HFF-Myc (cell line): ENCODE measurements at places on chromosomes 2 and 18.

- DNase-seq, result no peak
Measured at GRCh38 chr2:106076941-106077340, 117.2 kb downstream of the UXS1 start.

- no peak for DNase-seq
Measured at GRCh38 chr2:173290046-173290445, 64.6 kb upstream of the CDCA7 start.

GRCh38 chr2:179049546-179050311 is at the start of gene CCDC141:
CCDC141 (minus strand) TSS chr2:179050137; CDS start chr2:179049941, 196 bp downstream.
- no peak for DNase-seq

- DNase-seq, result no peak
Measured at GRCh38 chr2:152175012-152175367, 573 bp downstream of the STAM2 start.

GRCh38 chr18:13302040-13302439 is 83.5 kb downstream of the LDLRAD4 start:
- no peak for DNase-seq

GRCh38 chr2:182668671-182669070 is 47.4 kb upstream of the DNAJC10 start:
- no peak for DNase-seq

GRCh38 chr2:188975497-188976102 is 1.4 kb downstream of the COL3A1 start:
- DNase-seq, result peak; percentile 95

DNA sequence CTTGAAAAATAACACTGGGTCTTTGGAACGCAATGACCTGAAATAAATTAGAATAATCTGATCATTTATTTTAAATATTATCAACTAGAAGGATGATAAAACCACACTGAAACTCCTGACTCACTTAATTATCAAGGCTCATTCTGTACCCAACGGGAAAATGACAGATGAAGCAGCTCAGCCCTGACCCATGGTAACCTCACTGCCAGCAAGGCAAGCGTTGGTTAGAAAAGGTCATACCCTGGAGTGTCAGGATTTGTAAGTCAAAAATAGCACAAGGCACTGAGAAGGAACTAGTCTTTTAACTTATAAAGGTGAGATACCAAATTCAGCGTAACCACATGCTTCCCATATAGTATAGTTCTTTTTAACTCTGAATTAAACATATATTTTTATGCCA is 277.5 kb downstream of the ETAA1 start:
- no peak for DNase-seq

DNA sequence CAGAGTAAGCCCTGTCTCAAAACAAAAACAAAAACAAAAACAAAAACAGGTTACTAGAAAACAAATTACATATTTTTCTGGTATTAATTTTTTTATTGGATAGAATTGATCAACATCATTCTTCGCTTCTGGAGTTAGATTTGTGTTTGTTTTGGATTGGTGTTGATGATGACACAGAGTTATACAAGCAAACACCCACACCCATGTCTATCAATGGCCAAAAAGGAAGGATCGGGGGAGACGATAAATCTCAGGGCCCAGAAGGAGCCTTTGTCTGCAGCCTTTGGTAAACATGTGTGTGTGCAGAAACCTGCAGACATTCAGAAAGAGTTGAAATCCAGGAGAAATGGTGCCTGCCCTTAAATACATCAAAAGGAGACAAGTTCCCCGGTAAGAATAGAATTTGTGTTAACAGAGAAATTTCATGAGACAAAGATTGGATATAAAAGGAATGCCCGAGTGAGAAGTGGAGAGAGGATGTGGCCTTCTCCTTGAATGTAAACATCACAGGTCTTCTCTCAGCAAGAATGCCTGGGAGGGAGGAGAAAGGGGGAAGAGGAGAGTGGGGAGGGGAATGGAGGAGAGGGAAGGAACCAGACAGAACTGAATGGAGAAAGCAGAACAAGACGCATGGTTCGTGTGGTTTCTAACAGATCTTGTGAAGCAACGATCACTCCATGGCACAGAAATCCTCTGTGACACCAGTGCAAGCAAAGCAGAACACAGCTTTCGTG is 40.4 kb upstream of the TMEM178A start:
- no peak for DNase-seq

- DNase-seq, result no peak
Measured at GRCh38 chr2:7736646-7737305, 819.6 kb downstream of the RNF144A start.

GRCh38 chr2:236394571-236394970 is 130.4 kb upstream of the ASB18 start:
- DNase-seq, result no peak

- no peak for DNase-seq
Measured at GRCh38 chr2:234745347-234745746, 206.5 kb upstream of the SH3BP4 start.

- DNase-seq, result no peak
Measured at GRCh38 chr2:17227856-17228255, 290.4 kb downstream of the RAD51AP2 start.

- DNase-seq, result no peak
Measured at GRCh38 chr2:72145289-72145657, 2.4 kb downstream of the CYP26B1 start.

- DNase-seq, result no peak
Measured at GRCh38 chr2:777546-777945, 100.3 kb upstream of the TMEM18 start.

- DNase-seq, result no peak
Measured at GRCh38 chr2:88753833-88754584, 62.5 kb downstream of the RPIA start.

- DNase-seq, result no peak
Measured at GRCh38 chr2:42984081-42984480, 191.7 kb upstream of the HAAO start.

DNA sequence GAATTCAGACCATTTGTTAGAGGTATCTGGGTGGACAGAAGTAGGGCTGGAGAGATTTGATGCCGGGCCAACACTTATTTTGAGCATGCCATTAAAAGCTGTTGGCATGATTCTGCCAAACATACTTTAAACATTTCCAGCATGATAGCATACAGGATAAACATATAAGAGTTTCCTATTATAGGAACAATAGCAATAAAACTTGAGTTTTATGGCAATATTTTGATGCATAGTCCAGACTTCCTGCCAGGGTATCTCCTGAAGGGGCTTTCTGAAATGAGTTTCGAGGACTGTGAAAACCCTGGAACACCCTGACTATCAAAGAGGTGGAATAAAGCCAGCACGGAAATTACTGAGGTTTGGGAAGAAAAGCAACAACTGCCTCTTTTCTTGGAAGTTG is 1398.0 kb upstream of the NXPH2 start:
- DNase-seq, result no peak

DNA sequence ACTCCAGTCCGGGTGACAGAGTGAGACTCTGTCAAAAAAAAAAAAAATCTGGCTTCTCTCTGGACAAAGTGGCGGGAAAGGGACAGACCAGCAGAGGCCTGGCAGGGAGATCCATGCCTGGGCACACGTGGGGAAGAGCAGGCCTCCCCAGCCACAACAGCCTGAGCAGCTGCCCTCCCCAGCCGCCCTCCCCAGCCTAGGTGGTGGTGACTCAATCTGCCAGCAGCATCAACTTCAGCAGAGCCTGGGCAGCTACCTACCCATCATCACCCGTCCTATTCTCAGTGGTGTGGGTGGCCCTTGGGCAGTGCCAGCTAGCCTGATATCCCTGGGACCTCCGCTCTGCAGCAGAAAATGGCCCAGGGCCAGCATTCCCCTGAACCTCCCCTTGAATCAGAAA is 612.4 kb downstream of the FBXO15 start:
- DNase-seq, result no peak

GRCh38 chr2:197304556-197305011 is 6.0 kb downstream of the ANKRD44 start:
- DNase-seq, result no peak

DNA sequence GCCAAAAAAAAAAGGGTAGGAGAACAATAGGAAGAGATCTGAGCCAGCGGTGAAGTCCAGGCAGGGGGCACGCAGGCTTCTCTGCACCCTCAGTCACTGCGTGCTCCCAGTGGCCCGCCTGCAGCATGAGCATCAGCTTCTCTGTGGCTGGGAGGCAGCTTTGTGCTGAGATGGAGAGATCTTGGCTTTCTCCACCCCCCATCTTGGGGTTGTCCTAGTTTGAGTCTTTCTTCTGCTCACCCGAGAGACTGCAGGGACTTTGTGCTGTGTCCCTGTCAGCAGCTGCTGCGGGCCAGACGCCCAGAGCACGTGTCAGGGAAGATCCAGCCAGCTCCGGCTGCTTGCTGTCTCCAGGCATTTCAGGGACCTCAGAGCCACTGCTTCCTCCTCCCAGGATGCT is 20.3 kb downstream of the TRAPPC12 start:
- DNase-seq, result no peak

DNA sequence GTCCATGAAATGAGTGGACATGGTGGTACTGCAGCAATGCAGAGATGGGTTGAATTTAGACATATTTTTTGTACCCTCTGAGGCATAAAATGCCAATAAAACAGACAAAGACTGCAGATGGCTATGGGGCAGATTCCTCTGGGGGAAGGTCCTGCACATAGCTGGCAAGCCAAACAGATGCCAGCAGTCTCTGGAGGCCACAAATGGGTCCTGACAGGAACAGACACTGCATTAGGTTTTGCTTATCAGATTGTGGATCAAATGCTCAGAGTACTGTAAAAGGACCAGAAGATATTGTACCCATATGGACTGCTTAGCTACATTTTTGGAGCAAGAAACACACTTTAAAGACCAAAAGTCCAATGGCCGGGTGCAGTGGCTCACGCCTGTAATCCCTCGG is 40.9 kb upstream of the ORC2 start:
- no peak for DNase-seq

DNA sequence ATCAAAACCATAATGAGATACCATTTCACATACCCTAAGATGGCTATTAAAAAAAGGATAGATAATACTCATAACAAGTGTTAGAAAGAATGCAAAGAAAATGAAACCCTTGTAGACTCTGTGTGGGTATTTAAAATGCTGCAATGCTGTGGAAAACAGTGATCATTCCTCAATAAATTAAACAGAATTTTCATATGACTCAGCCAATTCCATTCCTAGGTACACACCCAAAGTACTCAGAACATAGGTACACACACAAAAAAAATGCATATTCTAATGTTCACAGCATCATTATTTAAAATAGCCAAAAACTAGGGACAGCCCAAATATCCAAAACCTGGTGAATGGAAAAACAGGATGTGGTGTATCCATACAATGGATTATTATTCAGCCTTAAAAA is 502.3 kb downstream of the KCNJ3 start:
- DNase-seq, result no peak

- DNase-seq, result no peak
Measured at GRCh38 chr2:113979191-113980128, 89.6 kb downstream of the ACTR3 start.

DNA sequence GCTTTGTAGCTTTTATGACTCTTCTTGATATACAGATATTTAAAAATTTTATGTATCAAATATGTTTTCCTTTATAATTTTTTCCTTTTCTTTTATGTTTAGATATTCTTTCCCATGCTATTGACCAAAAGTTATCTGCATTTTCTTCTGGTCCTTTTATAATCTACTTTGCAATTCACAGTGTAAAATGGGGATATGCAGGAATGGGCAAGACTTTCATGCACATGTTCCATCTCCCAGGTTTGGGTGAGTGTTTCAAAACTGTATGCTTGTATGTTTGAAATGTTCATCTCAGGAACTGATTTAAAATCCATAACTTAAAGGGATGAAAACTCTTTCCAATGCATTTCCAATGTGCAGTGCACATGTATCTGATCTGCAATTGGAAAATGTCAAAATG is 199.9 kb downstream of the MEIS1 start:
- DNase-seq, result no peak

DNA sequence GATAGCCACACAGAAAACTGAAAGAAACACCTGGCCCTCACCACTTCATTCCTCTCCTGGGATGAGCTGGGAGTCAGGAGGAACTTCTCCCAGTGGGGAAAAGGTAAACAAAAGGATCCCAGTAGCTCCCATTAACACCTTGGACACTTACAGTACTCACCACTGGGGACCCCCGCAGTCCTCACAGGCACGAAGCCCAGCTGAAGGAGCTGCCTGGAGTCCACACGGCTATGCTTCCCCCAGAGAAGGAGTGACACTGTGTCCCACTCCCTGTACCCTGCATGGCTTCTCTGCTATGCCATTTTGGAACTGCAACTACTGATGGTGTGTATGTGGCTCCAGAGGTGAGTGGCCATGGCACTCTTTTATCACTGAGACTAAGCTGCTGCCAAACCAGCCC is 1565.1 kb downstream of the LRP1B start:
- DNase-seq, result no peak

GRCh38 chr18:26473672-26474071 is 74.7 kb downstream of the KCTD1 start:
- no peak for DNase-seq

GRCh38 chr2:7191932-7192331 is 274.7 kb downstream of the RNF144A start:
- DNase-seq, result peak; percentile 93

- DNase-seq, result no peak
Measured at GRCh38 chr2:139409212-139409611, 629.0 kb upstream of the NXPH2 start.

GRCh38 chr2:205405194-205405593 is 277.1 kb upstream of the NRP2 start:
- peak; percentile 39 for DNase-seq

GRCh38 chr2:112055730-112056625 is 909 bp downstream of the TMEM87B start:
- peak; percentile 86 for DNase-seq

GRCh38 chr2:48200620-48201293 is 294.5 kb upstream of the FBXO11 start:
- DNase-seq, result no peak

GRCh38 chr18:58820251-58820650 is 44.4 kb upstream of the ZNF532 start:
- DNase-seq, result no peak

DNA sequence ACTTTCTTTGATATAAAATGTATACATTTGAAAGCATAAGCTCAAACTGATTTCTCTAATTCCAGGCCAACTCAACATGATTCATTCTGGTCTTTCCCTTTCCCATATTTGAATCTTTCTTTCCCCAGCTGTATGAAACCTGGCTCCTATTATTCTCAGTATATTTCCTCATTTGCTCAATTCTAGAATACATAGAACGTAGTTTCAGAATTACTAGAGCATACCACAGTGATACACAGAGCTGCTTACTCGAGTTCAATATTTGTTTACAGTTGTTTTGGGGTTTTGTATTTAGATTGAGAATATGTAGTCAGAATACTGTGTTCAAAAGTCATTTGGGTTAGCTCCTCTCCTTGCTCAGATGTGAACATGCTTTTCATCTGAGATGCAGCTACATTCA is 43.0 kb downstream of the TNFRSF11A start:
- DNase-seq, result no peak

DNA sequence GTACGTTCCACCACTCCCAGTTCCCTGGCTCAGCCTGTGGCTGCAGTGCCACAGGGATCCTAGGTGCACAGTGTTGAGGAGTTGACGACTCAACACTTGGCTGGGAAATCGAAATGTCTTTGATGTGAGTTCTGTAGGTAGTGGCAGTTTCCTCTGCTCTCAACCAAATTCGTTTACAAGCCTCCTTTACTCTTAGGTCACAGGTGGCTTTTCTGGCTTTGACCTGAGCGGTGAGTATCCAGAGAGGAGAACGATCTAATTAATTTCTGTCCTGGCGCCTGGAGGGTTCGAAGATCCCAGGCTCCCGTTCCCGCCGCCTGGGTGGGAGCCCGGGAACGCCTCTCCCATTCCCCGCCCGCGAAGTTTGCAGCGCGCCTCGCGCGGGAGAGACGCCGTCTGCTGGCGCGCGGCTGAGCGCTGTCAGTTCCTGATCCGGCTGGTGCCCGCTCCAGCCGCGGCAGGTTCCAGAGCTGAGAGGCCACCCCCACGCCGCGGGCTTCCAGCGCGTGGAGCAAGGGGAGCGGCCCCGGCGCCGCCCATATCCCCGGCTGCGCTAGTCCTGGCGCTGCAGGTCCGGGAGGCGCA is at the start of gene LAMA3:
TSS of gene LAMA3 (plus strand) at position 423 of the 585 bp plus-strand sequence. CDS start 231 bp downstream, outside the sequence.
- no peak for DNase-seq
